ENCODE measurements at places on chromosomes 13 and 19.

- no peak for DNase-seq
These were observed 489.2 kb upstream of the NBEA start for GRCh38 chr13:34452831-34453230.

GRCh38 chr13:19606152-19606551, 27.3 kb upstream of the MPHOSPH8 start:
- no peak for DNase-seq

GRCh38 chr13:49733181-49733951, 42.1 kb upstream of the EBPL start:
- no peak for DNase-seq

DNA sequence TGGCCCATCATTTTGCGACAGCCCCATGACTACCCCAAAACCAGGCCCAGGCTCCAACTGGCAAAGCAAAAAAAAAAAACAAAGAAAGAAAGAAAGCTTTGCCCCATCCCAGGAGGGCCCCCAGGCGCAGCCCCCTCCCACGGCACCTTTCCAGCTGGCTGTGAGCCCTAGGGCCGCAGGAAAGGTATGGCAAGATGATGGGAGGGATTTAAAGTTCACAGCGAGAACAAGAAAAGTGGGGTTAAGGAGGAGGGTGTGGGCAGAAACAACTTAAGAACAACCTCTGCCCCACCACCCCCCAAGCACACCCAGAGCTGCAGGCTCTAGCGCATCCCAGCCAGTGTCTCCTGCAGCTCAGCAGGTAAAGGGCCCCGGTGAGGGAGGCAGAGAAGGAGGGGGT, at the start of gene CYP2F1:
CYP2F1 (plus strand) TSS at position 301 of the 400 bp plus-strand sequence. CDS start 1,757 bp downstream, outside the sequence.
- no peak for DNase-seq

DNA sequence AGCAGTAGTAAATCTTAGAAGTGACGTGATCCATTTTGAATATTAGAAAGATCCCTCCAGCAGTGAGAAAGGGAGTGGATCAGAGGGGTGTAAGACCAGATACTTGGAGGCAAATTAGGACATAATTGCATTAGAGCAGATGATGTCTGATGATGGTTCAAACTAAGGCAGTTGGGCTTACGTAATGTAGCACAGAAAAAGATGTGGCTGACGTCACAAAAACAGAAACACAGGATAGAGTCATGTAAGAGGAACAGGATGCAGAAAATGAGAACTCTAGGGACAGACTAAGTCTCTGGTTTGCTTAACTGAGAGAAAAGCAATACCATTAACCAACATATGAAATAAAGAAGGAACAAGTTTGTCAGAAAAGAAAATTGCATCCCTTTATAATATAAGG, 392.5 kb upstream of the DACH1 start:
- no peak for DNase-seq

- DNase-seq: no peak
These were observed 76.7 kb upstream of the ZNF43 start for GRCh38 chr19:21912654-21913053.
